Activated T-cell treated with anti-CD3 and anti-CD28 coated beads, Interleukin-2, amount 50 U/mL, for 72 hours (primary cell): ENCODE measurements at places on chromosomes 11 and 22.

GRCh38 chr11:34613015-34613414 is 7.9 kb upstream of the EHF start:
- no peak for DNase-seq

- no peak for DNase-seq
Observed at GRCh38 chr11:134613646-134614045, 201.6 kb upstream of the B3GAT1 start.

DNA sequence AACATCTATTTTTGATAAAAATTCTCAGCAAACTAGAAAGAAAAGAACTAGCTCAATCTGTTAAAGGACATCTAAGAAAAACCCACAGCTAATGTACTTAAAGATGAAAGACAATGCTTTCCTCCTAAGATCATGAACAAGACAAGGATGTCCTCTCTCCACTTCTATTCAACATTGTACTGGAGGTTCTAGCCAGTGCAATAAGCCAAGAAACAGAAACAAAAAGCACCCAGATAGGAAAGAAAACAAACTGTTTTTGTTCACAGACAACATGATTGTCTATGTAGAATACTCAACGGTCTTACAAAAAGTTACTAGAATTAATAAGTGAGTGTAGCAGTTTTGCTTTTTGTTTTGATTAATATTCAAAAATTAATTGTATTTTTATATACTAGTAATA is 7.8 kb downstream of the CD3D start:
- DNase-seq = no peak

DNA sequence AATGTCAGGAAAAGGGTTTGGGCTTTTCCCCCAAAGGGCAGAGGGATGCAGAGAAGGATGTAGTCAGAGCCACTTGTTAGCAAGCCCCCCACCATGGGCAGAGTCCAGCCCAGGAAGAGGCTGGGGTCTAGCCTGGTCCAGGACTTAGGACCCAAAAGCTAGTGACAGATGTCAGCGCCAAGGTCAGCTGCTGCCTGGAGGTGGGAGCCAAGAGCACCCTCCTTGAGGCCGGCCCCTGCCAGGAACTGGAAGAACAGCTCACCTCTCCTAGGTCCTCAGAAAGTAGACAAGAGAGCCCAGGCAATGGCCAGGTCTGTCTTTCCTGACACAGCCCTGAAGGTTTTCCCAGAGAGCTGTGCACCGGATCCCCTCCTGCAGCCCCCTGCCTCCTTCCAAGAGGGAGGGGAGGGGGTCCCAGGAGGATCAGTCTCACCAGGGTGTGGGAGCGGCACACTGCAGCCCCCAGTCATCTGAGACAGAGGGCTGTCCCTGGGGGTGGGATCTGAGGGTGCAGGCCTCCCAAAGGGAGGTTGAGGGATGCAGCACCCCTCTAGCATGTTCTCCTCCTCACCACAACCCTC is 14.6 kb upstream of the ARHGEF17 start:
- DNase-seq = no peak

DNA sequence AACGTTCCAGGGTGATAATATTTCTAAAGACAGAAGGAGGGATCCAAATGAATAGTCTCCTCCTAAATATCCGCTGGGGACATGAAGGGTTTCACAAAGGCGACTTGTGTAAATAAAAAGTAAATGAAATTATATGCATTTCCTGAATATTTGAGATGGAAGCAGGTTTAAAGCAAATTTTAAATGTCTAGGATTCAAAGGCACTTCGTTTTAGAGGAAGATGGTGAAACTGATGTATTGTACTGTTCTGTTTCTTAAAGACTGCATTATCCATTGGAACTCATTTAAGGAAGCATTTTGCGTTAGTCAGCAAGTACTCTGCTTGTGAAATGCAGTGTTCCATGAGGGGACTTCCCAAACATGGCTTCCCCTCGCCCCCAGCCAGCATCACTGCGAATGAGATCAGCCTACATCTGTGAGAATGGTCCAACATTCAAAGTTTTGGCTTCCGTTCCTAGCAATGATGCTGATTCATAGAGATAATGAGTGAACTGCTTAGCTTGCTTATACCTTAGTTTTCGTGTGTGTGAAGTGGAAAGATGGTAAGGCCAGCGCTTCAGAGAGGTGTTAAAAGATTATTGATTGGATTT is 1.5 kb downstream of the RAB39A start:
- no peak for DNase-seq

GRCh38 chr11:76240666-76241065 is 34.4 kb upstream of the WNT11 start:
- no peak for DNase-seq

GRCh38 chr11:30411383-30411782 is 88.5 kb downstream of the ARL14EP start:
- no peak for DNase-seq

GRCh38 chr11:10483584-10483983 is 28.5 kb downstream of the AMPD3 start:
- DNase-seq = no peak

- peak; percentile 39 for DNase-seq
Observed at GRCh38 chr11:76598426-76598839, 72.1 kb downstream of the LRRC32 start.

DNA sequence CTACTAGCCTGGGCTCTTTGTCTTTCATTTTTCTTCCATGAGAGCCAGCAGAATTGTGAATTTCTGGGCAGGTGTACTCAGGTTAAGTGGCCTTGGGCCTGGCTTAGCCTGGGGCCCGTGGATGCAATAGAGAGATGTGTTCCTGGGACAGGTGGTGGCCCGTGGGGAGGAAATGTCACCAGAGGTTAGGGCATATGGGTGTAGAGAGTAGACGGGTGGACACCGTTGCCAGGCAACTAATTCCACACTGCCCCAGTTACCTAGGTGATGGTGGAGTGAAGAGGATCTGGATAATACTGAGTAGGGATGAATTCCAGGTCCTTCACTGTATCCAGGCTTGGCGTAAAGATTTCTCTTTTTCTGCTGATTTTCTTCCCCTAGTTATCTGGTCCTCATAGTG is 175.0 kb downstream of the INSC start:
- DNase-seq = no peak

DNA sequence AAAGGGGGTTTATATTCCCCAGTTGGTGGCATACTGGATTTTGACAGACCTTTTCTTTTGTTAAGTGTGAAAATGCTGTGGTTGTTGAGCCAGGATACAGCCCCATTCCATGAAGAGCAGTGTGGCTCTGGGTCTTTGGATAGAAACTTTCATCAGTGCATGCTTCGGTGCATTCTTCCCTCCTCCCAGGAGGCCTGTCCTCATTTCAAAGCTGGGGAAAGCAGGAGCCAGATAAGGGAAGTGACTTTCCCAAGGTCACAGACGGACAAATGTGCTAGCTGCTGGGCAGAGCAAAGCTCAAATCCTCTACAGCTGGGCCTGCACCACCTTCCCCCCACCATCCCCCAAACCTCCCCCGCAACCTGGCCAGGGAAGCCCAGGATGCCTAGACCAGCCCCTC is 184.5 kb upstream of the NTM start:
- DNase-seq = no peak

GRCh38 chr11:48105096-48105990 is 111.3 kb upstream of the OR4B1 start:
- no peak for DNase-seq
